ENCODE measurements at places on chromosomes 2 and 18.

GRCh38 chr2:129888896-129889295 lies 90.6 kb upstream of the RAB6C start:
- no peak for DNase-seq

DNA sequence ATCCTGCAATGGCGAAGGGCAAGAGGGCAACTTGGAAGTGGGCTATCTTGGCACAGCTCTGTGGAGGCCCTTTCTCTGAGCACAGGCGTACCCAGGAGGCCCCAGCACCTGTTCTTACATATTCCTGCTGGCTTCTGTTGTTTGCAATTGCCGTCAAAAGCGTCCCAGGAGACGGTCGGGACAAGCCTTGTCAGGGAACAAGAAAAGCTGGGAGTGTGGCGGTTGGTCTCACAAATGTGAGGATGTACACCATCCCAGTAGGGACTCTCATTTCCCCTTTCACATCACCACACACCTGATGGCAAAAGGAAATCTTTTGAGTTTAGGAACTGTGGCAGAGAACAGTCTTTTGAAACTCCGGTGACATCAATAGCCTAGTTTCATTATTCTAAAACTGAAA lies 94.7 kb upstream of the EFEMP1 start:
- no peak for DNase-seq

DNA sequence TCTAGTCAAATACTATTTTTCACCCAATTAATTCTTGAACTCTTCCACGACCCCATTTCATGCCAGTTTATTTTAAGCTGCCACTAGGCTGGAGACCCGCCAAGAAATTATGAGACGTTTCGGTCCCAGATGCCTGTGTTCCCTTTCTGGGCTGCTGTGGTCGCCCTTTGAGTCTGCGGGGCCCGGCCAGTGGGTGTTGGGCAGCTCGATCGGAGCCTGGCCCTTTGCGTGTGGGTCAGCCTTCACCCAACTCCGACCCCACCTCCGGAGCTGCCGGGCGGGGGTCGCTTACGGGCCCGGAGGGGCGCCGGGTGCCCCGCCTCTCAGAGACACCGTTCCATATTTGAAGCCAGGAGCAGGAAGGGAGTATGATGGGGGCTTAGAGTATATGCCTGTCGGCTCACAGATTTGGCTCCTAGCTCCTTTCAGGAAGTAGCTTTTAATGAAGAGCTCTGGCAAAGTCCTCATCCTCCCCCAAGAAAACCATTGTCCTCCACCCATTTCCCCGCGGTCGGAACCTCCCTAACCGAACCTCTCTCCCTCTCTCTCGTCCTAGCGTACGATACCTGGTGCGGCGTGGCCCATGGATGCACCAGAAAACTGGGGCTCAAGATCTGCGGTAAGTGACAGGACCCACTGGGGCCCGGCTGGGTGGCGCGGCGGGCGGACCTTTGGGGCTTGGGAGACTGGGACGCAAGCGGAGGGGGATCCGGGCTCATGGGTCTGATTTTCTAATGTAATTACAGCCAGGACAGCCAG lies 5.0 kb downstream of the GAD1 start:
- no peak for DNase-seq

GRCh38 chr2:54103454-54104314 lies 11.7 kb upstream of the ACYP2 start:
- no peak for DNase-seq

DNA sequence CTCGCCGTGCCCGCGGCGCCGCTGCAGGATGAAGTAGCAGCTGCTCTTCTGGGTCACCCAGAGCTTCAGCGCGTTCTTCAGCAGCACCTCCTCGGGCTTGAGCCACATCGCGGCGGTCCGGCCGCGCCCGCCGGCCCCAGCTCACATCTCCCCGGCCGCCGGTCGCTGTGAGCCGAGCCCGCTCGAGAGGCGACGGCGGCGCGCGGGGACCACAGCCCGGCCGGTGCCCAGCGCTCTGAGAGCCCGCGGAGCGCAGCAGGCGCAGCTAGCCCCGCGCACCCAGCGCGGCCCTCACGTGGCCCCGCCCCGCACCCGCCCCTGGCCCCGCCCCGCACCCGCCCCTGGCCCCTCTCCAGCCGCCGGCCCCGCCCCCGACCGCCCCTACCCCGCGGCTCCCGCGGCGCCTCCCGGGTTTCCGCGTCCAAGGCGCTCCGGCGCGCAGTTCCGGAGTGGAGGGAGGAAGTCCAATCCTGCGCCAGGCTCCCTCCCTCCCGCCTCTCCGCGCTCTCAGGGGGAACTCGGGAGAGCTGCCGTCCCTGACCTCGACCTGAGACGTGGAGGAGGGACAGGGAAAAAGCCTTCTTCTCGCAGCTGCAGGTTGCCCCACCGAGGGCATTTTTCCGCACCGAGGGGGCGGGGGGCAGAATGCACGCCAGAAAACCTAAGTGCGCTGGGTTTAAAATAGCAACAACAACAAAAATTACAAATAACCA lies at the start of gene TBC1D8:
Gene TBC1D8, minus strand, starts transcription at position 237 of the 713 bp plus-strand sequence. Its CDS starts 129 bp downstream, at position 108.
- DNase-seq, result peak; percentile 92

DNA sequence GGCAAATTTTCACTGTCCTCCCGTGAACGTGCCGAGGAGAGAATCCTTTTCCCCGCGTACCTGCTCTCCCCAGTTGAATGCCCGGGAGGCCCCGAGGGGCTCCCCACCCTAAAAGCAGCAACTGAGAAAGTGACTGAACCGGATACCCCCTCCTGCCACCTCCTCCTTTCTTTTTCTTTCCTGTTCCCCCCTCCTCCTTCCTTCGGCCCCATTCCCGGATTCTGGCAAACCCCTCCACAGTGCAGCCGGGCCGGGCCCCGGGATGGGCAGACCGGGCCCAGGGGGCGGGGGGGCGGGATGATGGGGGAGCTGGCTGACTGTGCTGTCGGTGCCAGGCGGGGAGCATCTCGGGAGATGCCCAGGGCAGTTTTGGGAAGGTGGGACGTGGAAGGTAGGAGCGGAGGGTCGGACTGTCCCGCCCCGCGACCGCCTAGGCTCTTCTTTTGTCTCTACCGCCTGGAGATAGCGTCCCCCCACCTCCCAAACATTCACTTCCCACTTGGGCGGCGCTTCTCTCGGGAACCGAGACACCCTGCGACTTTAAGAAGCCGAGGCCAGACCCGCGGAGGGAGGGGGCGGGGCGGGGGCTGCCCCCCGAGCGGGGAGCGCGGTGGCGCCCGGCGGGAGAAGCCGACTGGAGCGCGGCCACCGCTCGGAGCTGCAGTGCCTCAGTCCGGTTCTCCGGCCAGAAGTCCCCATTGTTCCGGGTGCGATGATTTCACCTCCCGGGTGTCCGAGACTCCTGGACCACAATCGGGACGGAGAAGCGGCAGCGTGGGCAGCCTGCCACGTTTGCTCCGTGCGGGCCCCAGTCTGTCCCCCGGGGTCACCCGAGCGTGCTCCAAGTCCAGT lies 8.2 kb downstream of the DLX2 start:
- no peak for DNase-seq

DNA sequence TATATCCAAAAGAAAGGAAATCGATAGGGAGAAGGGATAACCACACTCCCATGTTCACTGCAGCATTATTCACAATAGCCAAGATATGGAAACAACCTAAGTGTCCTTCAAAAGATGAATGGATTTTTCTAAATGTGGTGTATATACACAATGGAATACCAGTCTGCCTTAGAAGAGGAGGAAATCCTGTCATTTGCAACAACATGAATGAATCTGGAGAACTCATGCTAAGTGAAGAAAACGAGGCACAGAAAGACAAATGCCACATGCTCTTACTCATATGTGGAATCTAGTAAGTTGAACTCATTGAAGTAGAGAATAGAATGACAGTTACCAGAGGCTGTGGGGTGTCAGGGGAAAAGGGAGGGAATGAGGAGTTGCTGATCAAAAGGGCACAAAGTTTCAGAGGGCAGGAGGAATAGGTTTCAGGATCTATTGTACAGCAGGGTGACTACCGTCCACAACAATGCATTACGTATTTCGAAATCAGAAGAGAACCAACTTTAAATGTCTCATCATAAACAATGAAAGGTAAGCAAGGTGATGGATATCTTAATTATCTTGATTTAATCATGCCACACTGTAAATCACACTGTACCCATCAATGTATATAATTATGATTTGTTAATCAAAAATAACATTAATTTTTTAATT lies 46.1 kb downstream of the SIGLEC15 start:
- DNase-seq, result no peak

- no peak for DNase-seq
Measured at GRCh38 chr2:83071352-83071751, 1387.7 kb downstream of the SUCLG1 start.

- no peak for DNase-seq
Measured at GRCh38 chr18:8097927-8098326, 511.3 kb upstream of the RAB12 start.

DNA sequence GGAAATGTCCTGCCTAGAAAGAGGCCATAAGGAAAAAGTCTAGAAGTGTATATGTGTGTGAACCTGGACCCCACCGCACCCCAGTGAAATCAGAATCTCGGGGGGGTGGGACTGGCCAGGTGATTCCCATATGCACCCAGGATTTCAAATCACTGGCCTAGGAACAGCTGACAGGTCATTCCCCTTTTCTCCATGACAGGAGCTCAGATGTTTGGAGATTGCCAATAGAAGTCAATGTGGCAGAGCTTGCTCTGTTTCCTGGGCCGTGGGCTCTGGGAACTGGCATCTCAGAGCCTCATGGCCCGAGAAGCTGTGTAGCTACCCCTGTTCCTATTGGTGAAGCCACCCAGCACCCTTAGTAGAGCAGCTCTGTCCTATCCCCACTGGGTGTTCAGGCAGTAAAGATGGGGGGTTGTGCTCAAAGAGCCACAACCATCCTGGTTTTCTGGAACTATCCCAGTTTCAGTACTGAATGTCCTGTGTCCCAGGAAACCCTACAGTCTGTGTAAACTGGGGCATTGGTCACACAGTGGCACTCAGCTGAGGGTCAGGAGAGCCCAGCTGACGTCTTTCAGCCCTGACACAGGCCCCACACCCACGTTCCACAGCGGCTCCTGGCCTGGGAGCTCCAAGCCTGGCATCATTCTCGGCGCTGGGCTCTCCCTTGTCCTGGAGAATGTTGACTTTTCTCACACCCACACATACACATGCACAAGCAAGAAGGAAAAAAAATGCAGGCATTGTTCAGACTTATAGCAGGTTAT lies 18.9 kb downstream of the GNLY start:
- no peak for DNase-seq

GRCh38 chr2:53033411-53033810 lies 734.2 kb upstream of the CHAC2 start:
- no peak for DNase-seq

GRCh38 chr2:16156411-16156810 lies 216.1 kb downstream of the MYCN start:
- no peak for DNase-seq

DNA sequence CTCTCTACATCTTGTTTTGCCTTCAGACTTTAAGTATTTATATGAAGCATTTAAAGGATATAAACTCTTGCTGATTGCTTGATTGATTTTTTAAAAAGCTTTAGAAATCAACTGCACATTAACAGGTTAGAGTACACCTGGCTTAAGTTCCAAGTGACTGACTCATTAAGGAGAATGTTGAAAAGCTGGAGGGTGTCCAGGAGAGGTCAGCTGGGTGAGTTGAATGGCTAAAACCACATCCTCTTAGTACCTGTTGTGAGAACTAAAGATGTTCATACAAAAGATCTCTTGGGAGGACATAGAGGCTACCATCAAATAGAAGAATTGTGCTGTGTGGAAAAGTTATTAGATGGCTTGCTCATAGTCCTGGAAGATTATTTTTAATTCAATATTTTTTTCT lies 206.8 kb downstream of the TXNL1 start:
- DNase-seq, result no peak

DNA sequence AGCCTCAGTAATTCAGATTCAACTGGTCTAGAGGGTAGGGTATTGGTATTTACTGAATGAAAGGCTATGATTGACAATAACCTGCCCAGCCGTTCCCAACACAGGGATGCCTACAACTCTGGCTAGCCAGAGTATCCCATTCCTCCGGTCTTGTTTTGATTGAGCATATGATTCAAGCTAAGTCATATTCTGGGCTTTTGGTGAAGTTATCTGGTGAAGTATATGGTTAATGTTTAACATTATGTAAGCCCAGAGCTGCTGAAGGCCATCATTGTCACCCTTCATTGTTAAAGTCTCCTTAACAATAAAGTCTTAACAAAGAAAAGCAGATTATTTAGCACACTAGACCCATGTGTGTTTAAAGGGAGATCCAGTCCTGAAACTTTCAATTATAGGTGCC lies 152.6 kb downstream of the EXOC6B start:
- no peak for DNase-seq

DNA sequence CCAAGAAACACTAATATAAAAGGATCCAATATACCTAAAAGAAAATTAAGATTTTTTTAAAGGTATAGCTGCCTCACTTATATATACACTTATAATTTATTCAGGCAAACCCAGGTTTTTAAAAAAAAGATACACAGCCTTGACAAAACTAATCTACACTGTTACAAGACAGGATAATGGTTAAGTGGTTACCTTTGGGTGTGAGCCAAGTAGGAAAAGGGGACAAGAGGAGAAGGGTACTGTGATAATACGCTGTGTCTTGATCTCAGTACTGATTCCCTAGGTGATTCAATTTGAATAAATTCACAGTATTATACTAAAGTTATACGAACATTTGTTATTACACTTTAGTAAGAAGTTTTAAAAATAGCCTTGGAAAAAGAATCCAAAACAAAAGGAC lies 30.6 kb downstream of the KLHL41 start:
- no peak for DNase-seq

DNA sequence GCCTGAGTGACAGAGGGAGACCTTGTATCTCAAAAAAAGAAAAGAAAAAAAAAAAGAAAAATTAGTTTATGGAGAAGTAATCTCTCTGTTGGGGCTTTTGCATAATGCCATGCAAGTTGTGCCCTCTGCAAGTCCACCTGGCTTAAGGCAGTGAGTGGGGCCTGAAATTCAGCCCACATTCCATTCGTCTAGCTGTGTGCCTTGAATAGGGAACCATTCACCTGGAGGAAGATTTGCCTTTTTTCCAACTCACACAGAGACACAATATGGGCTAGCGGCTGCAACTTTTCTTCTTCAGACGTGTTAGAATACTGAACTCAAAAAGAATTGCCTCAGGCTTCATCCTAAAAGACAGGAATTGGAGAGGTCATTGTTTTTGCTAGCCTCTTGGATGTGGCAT lies 160.0 kb upstream of the STON1 start:
- DNase-seq, result no peak

DNA sequence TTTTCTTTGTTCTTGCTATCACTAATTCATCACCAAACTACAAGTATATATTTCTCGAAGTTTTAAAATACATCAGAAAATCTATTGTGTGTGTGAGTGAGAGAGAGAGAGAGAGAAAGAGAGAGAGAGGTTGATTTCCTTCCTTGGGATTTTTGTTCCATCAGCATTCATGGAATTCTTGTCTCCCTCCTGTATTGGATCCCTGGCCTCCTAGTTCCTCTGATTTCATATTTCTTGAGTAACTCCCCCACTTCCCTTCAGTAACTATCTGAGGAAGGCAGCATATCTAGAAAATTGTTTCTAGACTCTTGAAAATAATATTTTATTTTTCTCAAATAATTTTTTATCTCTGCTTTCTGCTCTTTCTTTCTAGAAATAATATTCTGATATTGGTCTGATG lies 13.3 kb upstream of the ACTR2 start:
- no peak for DNase-seq

GRCh38 chr2:182852090-182852489 lies 14.3 kb downstream of the FRZB start:
- no peak for DNase-seq
